Uterus (tissue), 4 donors: ENCODE measurements at places on chromosomes 2 and 18. TPM values are rescaled to one million over a fixed set of nuclear protein-coding genes. Genes with fewer than 3 reads are reported as not detected.

DNA sequence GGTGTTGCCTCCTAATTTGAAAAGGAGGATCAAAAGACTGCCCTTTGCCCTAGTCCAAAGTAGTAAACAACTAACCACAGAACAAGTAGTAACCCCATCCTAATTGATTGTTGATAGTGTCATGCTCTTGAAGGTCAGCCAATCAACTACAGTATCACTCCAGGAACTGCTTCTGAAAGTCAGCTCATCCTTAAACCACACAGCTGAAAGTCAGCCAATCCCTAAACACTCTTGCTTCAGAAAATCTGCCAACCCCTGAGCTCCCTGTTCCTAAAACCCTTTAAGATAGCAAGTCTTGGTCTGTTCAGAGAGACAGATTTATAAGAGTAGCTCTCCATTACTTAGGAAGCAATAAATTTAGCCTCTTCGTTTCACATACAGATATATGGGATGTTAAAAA, 51.6 kb upstream of the CPO start:
- DNase-seq, result no peak

GRCh38 chr2:69798909-69799526, 30.4 kb upstream of the GMCL1 start:
- DNase-seq, result no peak

- DNase-seq, result no peak
Measured at GRCh38 chr18:78458356-78458755, 521.3 kb upstream of the SALL3 start.

DNA sequence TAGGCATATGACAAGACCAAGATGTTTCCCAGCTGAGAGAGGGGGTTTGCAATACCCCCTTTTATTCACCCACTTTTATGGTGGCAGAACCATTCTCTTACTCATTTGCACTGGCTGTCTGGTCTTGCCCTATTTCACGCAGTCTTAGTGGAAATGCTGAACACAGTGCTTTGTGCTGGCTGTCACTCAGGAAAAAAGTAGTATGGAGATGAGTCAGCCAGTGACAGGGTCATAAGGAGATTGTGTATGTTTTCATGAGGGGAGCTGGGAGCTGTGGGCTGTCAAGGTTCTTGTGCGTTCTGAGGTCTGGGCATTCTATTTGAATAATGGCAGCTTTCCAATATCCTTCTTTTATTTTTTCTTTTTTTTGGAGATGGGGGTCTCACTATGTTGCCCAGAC, 10.9 kb upstream of the CNRIP1 start:
- no peak for DNase-seq

DNA sequence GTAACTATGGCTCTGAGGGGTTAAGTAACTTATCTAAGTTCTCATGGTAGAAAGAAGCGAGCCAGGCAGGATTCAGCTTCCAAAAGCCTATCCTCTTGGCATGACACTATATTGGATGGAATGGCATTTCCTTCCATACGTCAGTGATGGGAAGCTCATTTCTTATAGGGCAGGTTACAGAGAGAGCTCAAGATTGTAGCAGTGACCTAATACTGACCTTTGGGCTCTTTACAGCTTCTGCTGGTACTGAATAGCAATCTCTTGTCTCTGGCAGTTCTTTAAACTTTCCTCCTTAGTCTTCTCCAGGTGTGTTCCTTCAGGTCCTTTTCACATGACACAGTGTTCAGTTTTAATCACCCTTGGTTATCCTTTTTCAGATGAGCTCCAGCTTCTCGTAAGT, 133.0 kb downstream of the HRH4 start:
- DNase-seq, result no peak

GRCh38 chr2:178317811-178318210, 123.5 kb downstream of the OSBPL6 start:
- DNase-seq, result no peak

DNA sequence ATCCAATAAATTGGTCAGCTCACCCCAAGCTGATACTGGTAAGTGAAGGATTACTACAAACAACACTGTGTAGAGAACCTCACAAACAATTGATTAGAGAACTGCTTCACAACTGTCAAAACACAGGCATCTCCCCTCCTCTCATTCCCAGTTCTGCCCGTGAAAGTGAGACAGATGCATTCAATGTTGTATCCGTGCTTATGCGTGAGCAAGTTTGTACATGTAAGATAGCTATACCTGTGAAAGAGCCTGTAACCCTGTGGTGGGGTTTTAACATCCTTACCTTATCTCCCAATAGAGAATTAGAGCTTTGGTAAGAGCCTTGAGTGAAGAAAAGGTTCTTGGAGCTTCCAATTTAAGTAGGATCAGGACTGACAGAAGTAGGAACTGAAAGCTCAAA, 9.1 kb downstream of the MARCHF4 start:
- DNase-seq, result no peak

- peak; percentile 10 for DNase-seq
Measured at GRCh38 chr2:241977557-241978300, 108.2 kb downstream of the RTP5 start.

DNA sequence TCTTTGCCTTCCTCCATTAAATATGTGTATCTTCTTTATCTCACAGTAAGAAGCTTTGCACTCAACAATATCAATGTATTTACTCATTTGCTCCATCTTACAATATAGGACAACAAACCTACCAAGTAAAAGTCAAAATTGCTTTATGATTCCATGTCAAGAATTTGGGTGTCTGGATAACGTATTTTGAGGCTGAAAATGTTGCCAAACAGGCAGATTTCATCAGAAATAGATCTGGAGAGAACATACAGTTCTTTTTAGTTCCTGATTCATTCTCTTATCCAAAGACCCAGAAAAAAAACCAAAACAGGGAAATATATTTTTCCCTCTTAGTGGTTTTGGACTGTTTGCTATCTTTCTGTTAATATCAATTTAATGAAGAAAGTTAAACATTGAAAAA, 621.1 kb downstream of the STK39 start:
- DNase-seq, result no peak

DNA sequence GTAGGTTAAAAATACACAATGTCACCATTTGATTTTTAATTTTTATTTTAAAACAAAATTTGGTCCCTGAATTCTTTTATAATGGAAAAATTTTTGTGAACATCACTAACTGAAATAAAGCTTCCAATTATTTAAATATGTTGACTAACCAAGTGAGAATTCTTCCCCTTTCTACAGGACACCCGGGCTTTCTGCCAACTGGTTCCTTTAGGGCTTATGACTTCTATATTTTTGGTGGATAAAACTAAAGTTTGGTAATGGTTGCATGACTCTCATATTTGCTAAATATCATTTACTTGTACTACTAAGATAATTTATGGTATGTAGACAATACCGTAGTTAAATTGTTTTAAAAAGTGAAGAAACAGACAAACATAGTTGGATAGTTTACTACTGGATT, 291.0 kb upstream of the DOK6 start:
- no peak for DNase-seq

The BOLL gene
- total RNA-seq, result not detected

The ADCYAP1 gene
- total RNA-seq, result 0.97 TPM

The AOX1 gene
- 44.8 TPM for total RNA-seq
